ENCODE measurements at places on chromosomes 6 and 20.

DNA sequence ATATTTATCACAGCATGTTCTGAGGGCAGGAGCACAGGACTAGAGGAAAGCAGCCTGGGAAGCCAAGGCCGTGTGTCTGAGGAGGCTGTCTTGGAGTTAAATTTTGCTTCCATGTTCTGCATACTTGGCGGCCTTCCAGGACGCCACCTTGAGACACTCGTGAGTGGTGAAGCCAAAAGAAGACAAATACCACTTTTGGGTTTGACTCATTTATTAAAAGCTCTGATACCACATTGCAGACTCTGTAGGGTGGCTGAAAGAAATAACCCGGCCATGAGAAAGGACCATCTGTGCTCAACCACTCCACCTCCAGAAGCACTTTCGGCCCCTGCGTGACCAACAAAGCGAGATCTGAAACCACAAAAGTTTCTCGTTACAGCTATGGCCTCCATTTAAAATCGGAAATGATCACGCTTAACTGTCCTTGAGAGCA lies 120.0 kb downstream of the TMEM242 start:
- no peak for DNase-seq

GRCh38 chr6:1187293-1188131 lies 124.4 kb upstream of the FOXQ1 start:
- no peak for DNase-seq

GRCh38 chr6:134217105-134217797 lies 100.7 kb downstream of the SGK1 start:
- DNase-seq, result peak; percentile 87

- DNase-seq, result peak; percentile 81
These were observed 158.2 kb downstream of the ZMYND8 start for GRCh38 chr20:47198254-47198671.

GRCh38 chr6:69878795-69879194 lies 12.4 kb downstream of the COL19A1 start:
- no peak for DNase-seq

DNA sequence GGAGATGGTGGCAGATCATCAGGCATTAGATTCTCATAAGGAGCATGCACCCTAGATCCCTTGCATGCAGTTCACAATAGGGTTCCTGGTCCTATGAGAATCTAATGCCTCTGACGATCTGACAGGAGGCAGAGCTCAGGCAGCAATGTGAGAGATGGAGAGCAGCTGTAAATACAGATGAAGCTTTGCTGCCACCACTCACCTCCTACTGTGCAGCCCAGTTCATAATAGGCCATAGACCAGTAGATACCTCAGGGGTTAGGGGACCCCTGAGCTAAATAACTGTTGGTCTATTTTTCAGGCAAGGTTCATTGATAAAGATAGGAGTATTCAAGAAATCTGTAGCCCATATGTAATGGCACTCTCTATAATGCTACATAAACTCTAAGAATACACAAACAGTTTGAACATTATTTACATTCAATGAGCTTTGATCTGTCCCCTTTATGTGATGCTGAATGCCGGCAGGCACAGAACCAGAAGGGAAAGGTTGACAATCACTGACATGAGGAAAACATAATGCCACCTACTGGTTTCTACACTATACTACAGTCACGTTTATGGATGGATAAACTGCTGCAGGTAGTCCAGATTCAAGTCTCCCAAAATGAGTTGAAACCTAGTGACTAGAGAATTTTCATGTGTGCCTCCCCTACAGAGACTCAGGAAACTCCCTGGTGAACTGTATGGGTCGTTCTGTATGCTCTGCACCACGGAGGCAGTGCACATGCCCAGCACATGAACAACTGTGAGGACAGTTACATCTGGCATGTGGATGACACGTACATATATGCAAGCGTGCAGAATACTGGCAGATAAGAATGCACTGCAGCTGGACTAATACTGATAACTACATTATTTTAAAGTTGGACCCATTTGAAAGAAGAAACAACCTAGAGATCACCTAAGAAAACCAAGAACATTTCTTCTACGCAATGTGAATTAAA lies 72.0 kb downstream of the DST start:
- no peak for DNase-seq

DNA sequence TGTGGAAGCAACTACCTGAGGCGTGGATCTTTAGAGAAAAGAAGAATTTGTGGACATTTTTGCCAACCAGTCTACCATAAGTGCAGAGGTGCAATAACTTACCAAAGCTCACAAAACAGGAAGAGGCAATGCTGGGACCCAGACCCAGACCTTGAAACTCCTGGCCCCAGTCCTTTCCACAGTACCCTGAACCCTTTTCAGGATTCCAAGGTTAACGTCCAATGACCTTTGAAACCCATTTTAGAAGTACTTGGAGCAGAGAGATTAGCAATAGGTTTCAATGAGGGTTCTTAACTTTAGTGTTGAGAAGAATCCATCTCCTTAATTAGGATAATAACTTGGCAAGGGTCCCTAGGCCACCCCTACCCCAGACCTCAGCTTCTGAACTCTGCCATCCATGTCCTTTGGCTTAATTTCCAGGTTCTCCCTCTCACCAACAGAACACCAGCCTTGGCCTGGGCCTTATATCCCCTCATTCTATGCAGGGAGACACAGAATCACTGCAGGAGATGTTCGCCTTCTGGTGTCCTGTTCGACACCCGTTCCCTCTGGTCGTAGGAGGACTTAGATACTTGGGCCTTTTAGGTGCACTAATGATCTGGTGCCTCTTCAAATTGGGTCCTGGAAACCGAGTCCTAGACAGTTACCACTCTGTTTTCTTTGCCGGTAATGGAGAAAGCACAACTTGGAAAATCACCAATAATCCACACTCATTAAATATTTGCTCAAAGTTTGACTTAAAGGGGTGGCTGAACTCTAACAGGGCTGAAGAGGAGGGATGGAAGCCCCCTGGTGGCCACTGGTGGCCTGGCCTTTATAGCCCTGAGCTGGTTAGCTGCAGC lies 40.6 kb downstream of the ISM1 start:
- peak; percentile 92 for DNase-seq

GRCh38 chr6:53803081-53803860 lies 8.5 kb downstream of the LRRC1 start:
- DNase-seq, result peak; percentile 61

- DNase-seq, result no peak
These were observed 58.8 kb downstream of the SAMD5 start for GRCh38 chr6:147567141-147567805.

GRCh38 chr20:881051-881782 lies 34.9 kb downstream of the ANGPT4 start:
- DNase-seq, result peak; percentile 97

GRCh38 chr6:37971266-37971665 lies 151.7 kb downstream of the ZFAND3 start:
- DNase-seq, result no peak

DNA sequence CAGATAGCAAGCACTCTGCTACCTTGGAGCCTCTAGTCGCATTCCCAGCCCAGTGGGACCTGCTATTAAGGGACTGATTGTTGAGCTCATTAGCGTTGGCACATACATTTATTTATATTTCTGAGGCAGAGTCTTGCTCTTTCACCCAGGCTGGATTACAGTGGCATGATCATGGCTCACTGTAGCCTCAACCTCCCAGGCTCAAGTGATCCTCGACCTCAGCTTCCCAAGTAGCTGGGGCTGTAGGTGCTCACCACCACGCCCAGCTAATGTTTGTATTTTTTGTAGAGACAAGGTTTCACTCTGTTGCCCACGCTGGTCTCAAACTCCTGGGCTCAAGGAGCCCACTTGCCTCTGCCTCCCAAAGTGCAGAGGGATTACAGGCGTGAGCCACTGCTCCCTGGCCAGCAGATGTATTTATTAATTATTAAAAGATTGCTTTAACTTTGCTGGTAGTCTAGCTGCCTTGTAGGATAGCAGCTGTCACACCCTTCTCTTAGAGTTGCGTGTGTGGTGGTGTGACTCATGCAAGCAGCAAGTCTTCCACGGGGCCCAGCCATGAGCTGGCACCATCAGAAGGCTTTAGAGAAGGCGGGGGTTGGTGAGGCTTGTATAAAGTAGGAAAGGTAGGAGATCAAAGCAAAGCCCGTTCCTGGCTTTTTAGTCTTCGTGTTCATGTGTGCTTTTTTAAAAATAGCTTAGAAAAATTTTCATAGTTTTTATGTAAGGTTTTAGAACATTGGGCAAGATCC lies 16.5 kb downstream of the ACTR5 start:
- DNase-seq, result peak; percentile 92

DNA sequence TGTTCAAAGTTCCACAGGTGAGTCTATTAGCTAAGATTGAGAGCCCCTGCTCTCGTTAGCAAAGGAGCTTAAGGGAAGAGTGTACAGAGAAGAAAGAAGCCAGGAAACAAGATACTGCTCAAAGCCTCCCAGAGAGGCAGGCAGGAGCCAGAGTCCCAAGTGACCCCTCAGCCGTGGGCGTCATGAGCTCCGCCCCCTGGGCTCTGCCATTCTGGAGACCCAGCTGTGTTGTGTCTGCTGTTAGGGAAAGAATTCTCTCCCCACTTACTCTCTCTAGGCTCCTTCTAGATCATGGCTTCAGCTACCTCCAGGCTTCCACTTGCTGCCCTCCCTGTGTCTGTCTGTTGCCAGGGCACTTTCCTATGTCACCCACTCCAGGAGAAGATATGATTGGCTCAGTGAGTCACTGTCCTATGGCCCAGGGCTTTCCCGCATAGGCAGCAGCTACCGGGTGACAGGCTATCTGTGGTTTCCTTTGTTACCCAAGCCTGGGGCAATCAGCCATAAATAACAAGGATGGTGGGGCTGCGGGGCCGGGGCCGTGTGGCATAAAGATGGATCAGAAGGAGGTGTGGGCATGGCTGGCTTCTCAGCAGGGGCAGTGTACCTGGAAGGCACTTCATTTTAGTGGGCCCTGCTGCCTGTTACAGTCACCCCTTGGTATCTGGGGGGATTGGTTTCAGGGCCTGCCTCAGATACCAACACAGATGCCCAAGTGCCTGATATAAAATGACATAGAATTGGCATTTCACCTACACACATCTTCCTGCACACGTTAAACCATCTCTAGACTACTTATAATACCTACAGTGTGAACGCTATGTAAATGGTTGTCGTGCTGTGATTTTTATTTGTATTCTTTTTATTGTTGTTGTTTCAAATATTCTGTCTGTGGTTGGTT lies 118.9 kb downstream of the ARMC2 start:
- no peak for DNase-seq

DNA sequence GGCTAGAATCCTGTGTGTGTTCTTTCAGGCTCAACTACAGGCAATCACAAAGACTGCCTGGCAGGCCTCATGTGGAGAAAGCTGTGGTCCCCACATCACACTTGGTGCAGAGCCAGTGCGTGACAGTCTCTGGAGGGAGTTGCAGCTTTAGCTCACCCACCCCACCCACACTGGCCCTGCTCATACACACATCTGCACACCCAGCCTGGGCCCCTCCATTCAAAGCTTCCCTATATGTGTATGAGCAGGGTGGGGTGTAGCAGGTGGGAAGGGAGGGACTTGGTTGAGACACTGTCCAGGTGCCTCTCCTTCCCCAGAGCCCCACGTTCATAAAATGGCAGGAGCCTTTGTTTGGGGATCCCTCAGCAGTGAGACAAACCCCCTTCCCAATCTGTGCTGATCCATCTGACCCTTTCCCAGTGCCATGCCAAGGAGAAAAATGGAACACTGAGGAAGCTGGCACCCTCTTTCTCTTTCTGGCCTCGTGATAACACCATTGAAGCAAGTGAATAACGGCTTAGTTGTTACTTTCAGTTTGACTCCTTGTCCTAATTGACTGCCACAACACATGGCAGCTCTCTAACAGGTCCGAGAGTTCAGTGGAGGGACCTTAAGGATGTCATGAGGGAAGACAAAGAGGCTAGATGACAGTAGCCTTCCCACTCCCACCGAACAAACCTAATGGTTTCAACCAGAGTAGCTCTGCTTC lies 53.8 kb upstream of the NRSN1 start:
- no peak for DNase-seq

DNA sequence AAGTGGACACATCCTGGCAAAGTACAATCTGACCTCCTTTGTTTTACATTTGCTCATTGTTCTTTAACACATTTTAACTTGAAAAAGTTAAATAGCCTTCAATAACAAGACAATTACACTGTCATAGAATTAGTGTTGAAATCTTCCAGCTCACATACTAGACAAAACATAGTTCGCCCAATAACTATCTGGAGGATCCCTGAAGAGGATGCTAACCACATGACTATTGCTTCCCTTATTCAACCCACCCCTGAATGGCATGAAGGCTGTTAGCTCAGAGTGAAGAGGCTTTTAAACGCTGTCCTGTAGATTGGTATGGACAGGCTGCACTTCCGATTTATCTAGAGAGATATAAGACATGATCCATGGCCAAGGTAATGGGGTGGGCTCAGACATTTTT lies 15.0 kb upstream of the DSE start:
- DNase-seq, result no peak

DNA sequence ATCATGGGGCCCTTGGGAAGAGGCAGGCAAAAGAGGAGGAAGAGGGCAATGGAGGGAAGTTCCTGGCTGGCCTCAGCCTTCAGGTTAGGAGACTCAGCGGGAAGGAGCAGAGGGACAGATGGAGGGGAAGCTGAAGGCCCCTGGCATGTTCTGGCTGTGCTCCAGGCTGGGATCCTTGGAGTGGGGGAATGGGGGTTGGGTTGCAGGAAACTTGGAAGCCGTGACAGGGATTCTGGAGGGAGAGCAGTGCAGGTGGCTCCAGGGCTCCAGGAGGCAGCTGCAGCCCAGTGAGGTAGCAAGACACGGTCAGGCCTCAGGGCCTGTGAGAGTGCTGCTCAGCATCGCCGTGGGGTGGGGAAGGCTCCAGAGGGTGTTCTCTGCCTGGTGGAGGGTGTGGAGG lies 64.6 kb upstream of the SCP2D1 start:
- no peak for DNase-seq

DNA sequence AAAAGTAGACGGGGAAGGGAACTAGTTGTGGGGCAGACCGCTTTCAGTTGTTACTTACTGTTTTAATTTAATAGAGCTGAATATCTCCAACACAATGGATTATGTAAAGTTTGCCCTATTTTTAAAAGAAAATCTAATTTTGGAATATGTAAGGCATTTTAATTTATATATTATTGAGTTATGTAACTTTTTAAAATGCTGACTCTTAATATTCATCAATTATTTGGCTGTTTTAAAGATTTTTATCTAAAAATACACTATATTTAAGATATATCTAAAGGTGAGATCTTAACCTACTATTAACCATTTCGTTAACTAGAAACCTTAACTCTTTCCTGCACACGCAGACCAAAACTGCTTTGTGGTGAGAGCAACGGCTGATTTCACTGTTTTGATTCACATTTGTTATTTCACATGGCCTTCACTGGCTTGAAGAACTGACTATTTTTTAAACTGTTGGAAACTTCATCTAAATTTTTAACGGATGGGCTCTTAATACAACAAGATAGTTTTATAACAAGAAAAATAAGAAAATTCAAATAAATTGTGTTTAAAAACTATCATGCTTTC lies 87.9 kb downstream of the HUS1B start:
- no peak for DNase-seq

- DNase-seq, result peak; percentile 94
These were observed 7.2 kb upstream of the TRIB3 start for GRCh38 chr20:373171-373890.

DNA sequence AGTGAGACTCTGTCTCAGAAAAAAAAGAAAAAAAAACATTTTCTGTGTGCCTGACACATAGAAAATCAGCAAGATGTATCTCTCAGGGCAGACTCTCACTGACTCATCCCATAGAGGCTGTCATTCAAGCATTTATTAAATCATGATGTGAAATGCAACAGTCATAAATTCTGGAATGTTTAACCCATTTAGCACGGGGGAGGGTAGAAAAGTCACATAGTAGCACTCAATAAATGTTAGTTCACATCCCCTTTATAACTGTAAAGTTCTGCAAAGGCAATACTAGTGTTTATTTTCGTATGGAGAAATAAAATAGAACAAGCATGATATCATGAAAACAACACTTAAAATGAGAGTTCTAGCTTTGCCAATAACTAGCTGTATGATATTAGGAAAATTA lies 15.5 kb upstream of the CARMIL1 start:
- peak; percentile 65 for DNase-seq

All from osteoblast (primary cell).